Sigmoid colon (tissue), 7 donors: ENCODE measurements at places on chromosomes 5 and 9. TPM values are rescaled to one million over a fixed set of nuclear protein-coding genes. Genes with fewer than 3 reads are reported as not detected.

GPR107 gene
- total RNA-seq: 18.9 TPM

SOHLH1 gene
- total RNA-seq: not detected

- peak; percentile 76 for DNase-seq
Observed at GRCh38 chr5:126454081-126454480, 30.9 kb downstream of the GRAMD2B start.

DNA sequence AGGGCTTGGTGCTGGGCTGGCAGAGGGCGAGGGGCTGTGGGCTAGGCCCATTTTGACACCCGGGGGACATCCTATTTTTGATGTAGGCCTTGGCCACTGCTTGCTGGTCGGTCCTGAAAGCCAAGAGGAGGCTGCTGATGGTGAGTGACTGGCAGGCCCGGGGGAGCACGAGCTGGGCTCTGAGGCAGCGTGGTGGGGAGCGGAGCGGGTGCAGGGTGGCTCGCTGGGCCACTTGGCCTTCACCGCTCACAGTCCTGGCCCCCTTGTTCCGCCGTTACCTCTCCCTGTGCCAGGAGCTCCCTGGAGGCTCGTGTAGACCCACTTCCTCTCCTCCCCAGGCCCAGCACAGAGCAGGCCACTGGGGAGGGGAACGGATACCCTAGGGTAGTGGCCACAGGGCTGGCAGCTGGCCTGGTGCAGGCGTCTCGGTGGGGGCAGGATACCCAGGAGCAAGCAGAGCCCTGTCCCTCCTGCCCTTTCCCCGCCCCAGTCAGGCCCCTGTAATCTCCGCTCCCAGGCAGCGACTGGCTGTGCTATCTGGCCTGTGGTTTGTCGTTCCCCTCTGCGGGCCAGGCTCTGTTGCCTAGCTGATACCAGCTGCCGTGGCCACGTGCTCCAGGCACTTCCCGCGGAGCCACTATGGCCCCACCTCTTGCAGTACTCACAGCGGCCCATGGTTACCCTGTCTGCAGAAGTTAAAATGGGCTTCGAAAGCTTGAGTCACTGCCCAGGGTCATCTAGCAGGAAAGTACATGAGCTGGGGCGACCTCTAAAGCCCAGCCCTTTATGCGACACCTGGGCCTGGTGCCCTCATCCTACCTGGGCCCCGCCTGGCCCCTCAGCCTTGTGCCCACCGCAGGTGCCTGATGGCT, 11.7 kb upstream of the DOLPP1 start:
- DNase-seq: peak; percentile 73

TXNDC15 gene
- 75.2 TPM for total RNA-seq

DDX4 gene
- not detected for total RNA-seq

DNA sequence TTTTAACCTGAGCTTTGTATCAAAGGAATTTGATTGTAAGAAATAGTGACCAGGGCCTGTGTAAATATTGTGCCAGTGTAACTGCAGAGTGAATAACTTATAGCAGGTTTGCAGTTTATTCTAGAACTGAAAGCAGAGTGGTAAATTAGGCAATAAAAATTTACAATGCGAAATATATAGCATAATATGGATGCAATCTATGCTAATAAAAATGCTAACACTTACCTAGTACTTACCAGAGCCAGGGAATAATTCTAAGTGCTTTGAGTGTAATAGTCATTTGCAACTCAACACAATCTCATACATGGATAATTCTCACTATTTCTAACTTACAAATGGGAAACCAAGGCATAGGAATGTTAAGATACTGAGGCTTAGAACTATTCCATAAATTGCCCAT, 303.4 kb downstream of the ISL1 start:
- no peak for DNase-seq

- DNase-seq: peak; percentile 60
Observed at GRCh38 chr5:132774896-132775295, 2.1 kb downstream of the SEPTIN8 start.

GRCh38 chr9:108643731-108644510, 211.9 kb downstream of the ACTL7B start:
- no peak for DNase-seq

FAM221B gene
- not detected for total RNA-seq

GRCh38 chr9:32487981-32488380, 38.0 kb downstream of the RIGI start:
- DNase-seq: no peak

DNA sequence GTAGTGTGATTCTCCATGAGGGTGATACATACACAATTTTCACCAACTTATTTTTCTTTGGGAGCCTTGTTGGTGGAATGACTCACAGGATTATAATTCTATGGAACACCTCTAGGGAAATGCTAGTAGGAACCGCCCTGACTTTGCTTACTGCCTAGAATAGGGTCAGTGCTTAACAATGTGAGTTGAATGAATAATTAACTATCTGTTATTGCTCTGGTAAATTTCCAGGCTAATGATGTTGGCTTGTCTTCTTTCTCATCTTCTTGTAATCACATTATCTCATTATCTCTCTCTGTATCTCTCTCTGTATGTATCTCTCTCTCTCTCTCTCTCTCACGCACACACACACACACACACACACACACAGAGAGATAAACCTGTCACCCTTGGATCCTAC, 291.1 kb downstream of the TRIM32 start:
- DNase-seq: no peak
